ENCODE measurements at places on chromosomes 16 and 17.

- no peak for DNase-seq
Measured at GRCh38 chr17:10046786-10047785, 142.0 kb upstream of the RCVRN start.

DNA sequence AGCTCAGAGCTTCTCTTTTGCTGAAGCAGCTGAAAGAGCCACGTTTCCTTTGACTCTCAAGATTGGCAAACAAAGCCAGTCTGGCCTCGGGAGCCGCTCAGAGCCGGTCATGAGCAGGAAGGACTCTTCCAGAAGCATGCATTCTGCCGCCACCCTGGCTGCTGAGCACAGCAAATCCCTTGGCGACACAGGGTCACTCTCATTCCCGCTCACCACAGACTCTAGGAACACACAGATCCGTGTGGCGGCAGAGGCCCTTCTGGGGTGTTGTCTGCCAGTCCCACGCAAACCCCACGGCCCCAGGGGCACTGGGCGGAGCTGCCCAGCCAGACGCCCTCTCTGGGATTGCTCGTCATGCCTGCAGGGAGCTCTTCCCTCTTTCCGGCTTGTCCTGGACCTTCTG is 157.0 kb downstream of the C16orf95 start:
- no peak for DNase-seq

DNA sequence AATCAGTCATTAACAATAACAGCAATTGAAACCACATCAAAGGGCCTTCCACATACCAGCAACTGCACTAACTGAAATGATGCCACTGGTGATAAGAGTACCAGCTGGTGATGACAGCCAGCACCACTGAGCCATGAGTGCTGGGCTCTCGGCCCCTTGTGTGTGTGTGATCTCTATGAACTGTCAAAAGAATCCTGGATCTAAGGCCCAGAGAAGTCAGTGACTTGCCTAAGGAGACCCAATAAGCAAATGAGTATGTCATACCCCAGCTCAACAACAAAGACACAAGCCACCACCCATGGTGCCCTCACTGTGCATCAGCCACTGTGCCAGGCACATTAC is 220.9 kb downstream of the ZNF423 start:
- DNase-seq, result no peak

DNA sequence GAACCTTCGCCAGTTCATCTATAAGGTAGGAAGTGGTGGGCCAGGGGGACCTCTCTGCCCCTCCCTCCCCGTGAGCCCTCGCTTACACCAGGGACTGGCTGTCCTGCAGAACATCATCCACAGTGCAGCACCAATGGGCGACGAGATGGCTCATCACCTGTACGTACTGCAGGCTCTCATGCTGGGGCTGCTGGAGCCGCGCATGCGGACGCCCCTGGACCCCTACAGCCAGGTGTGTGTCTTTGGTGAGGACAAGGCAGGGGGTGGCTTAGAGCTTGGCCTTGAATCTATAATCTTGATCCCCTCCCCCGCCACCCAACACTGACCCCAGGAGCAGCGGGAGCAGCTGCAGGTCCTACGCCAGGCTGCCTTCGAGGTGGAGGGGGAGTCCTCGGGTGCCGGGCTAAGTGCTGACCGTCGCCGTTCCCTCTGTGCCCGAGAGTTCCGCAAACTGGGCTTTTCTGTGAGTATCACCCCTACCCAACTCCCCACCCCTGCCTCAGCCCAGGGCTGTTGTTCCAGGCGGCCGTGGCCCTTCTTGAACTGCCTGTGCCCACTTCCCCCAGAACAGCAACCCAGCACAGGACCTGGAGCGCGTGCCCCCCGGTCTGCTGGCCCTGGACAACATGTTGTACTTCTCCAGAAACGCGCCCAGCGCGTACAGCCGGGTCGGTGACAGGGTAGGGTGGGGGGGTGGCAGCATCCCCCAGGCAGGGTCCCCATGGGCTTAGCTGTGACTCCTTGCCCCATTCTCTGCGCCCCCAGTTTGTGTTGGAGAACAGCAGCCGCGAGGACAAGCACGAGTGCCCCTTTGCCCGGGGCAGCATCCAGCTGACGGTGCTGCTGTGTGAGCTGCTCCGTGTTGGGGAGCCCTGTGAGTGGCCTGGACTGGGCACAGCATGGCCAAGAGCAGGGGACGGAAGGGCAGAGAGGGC is 2.7 kb downstream of the ELMO3 start:
- no peak for DNase-seq

DNA sequence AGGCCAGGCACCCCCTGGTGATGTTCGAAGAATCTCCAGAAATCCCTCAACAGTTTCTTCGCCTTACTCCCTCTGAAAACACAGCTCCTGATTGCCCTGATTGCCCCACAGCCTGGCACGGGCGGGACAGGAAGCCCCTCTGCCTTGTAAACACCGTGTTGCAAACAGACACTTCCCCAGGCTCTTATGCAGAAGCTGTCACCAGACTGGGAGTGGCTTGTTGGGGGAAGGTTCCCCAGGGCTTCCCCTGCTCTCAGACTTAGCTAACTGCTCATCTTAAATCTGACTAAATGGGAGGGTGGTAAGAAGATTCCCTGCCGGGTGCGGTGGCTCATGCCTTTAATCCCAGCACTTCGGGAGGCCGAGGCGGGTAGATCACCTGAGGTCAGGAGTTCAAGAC is 11.2 kb downstream of the PIK3R5 start:
- DNase-seq, result no peak

- no peak for DNase-seq
Measured at GRCh38 chr17:64502809-64503208, 3.3 kb downstream of the DDX5 start.

DNA sequence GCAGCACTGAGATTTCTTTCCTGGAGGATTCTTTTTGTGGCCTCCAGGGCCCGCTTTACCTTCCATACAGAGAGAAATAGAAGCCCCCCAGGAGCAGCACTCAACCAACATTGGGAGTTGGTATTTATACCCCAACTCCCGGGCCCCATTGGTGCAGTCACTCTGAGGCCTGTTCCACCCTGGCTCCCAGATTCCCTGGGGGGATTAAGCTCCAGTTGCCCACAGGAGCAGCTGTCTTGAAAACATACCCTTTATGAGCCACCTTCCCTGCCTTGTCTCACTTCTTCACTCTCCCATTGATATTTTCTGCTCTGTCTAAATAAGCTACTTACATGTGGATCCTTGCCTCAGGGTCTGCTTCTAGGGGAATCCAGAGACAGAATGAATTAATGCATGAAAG is 167.8 kb downstream of the KATNIP start:
- DNase-seq, result no peak

GRCh38 chr16:15966836-15967546 is 17.6 kb downstream of the ABCC1 start:
- peak; percentile 86 for DNase-seq

DNA sequence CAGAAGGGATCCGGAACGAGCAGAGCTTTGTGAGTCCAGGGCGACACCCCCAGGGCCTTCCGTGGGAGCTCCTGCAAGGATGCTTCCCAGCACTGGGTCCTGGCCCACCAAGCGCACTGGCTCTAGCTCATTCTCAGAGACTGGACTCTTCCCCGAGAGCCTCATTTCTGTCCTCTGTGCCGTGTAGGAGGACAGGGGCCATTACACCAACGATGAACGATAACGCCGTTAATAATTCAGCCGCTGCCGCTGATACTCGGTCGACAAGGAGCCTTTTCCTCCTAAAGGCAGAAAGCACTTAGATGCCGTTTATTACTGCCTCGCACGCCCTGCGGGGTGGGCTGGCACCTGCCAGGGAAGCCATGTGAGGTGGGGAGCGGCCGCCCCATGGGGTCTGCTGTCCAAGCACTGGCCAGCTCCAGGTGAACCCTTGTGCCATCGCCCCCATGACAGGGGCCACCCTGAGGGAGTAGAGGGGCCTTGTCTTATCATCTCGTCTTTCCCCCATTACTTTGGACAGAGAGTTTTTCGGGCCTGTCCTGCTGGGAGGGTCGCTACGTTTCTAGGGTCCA is 33.5 kb downstream of the TBC1D16 start:
- DNase-seq, result no peak

GRCh38 chr17:57747221-57748017 is 2.3 kb upstream of the CCDC182 start:
- peak; percentile 46 for DNase-seq

GRCh38 chr17:37842401-37842800 is 81.8 kb upstream of the TBC1D3K start:
- no peak for DNase-seq
